ENCODE measurements at places on chromosomes 6 and 20.

GRCh38 chr6:115319823-115320222 is 740.9 kb downstream of the FRK start:
- DNase-seq: no peak

DNA sequence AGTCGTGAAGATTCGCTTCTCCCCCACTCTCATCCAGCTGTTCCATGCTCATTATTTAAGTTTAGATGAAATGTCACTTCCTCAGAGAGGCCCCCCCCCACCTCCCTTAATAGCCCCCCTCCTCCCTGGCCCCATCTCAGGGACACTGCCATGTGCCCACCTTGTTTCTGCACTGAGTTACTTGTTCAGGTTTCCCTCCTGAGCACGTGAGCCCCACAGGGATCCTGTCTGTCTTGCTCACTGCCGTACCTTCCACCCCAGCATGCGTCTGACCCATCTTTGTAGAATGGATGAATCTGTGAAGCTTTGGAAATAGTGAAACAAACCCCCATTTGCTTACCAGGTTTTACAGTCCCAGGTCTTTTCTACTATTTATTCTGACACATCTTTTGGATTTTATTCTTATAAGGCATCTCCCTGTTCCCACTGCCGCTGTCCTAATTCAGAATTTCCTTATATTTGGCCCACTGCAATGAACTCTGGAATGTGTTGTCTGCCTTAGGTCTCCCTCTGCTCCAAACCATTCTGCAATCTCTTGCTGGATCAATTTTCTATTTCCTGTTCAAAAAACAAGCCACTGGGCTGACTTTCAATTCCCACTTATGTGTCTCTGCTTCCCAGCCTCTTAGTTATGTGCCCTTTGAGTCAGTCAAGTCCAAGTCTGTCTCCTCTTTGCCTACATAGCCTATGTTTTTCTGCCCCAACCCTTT is 136.5 kb upstream of the ECI2 start:
- no peak for DNase-seq

DNA sequence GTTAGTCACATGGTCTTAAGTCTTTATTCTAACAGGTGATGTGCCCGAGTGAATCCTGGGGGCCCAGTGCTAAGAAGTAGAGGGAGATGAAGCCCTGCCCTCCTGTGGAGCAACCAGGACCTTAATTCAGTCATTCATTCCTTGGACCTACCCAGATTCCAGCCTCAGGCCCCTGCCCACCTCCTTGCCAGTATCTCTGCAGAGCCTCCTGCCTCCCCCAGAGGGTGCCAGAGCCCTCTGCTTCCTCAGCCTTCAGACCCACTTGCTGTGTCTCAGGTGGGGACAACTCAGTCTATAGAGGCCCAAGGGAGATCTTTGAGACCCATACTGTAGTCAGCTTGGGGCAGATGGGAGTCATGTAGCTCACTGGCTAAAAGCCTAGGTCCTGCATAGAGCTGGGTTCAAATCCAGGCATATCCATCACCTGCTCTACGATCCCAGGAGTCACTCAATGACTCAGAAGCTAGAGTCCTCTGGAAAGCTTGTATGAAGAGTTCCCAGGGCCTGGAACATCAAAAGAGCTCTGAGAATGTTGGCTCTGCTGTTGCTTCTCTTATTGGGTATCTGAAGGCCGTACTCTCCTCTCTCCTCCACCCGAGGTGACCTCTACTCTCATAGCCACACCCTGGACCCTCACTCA is 3.9 kb upstream of the SIGLEC1 start:
- peak; percentile 75 for DNase-seq

DNA sequence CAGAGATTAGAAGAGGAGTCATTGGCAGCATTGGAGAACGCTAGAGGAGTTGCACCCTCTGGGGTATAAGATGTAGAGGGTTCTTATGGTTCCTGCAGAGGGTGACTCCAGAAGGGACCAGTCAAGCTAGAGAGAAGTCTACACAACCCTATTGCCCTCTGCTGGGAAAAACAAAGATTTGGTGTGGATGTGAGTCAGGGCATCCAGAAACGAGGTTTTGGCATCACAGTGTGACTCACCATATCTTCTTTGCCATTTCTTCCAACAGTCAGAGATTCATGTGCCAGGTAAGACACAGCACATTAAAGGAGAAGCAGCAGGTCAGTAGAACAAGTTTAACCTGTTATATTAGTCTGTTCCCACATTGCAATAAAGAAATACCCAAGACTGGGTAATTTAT is 598.8 kb downstream of the MAFB start:
- no peak for DNase-seq

GRCh38 chr6:35609588-35609987 is 79.1 kb downstream of the FKBP5 start:
- DNase-seq: no peak

GRCh38 chr6:163661272-163661671 is 246.8 kb downstream of the QKI start:
- DNase-seq: no peak

- no peak for DNase-seq
These were observed 5.5 kb downstream of the CASP8AP2 start for GRCh38 chr6:89834884-89835792.

DNA sequence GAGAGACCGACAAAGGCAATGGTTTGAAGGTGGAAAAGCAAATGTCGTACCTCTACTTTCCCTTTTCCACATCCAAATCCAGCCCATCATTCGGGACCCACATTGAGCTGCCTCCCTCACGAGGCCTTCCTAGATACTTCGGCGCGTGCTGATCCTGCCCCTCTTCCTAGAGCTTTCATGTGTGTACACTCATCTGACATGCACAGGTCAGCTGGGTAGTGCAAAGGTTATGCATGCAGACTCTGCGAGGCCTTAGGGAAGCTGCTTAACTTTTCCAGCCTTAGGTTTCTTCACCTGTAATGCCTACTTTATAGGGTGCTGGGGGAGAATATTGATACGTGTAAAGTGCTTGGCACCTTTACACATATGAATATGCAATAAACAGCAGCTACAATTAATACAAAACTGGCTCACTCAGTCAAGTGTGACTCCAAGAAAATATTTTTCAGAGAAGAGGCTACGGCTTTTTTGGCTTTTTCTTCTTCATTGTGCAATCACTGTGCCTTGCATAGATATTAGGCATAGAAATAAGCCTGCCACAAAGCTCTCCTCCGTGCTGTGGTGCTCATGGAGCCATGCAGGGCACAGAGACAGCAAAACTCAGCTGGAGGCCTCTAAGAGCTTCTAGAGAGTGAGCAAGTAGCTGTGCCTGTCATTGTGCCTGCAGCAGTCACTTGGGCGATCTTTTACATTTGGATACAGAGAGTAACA is 3.6 kb upstream of the MANBAL start:
- DNase-seq: no peak

- no peak for DNase-seq
These were observed 284.1 kb upstream of the TAB2 start for GRCh38 chr6:149033454-149033853.

- DNase-seq: no peak
These were observed 121.3 kb upstream of the SALL4 start for GRCh38 chr20:51923633-51924032.

GRCh38 chr6:91486200-91486599 is 899.3 kb upstream of the MAP3K7 start:
- no peak for DNase-seq

- DNase-seq: no peak
These were observed 20.2 kb upstream of the MRPS18A start for GRCh38 chr6:43707767-43708166.

GRCh38 chr20:21661488-21662055 is 43.9 kb upstream of the PAX1 start:
- no peak for DNase-seq

- DNase-seq: no peak
These were observed 30.6 kb upstream of the PIM1 start for GRCh38 chr6:37139230-37139962.

DNA sequence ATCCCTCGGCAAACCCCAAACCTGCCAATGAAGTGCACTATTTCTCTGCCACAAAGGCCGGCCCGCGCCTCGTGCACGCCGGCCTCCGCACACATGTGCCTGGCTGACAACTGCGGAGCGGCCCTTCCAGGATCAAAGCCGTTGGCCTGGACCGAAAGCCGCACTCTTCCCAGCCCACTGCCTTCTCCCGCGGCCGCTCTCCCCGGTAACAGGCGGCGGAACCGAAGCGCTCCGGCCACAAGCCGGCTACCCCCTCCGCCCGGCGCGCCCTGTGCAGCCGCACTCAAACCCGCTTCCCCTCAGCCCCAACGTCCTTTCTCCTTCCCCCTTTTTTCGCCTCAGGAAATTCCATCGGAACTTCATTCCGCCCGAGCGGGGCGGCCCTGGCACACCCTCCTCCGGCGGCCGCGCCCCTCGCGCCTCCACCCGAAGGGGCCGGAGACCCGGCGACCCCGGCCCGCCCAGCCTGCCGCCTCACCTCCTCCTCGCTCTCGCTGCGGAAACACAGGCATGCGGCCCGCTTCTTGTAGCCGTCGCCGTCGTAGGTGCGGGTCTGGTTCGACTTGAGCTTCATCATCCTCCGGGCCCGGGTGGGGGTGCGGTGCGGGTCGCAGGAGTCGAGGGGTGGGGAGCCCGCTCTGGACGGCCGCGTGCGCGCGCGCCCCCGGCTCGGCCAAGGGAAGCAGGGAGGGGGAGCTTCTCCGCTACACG is 528 bp downstream of the NUDT3 start:
- DNase-seq: peak; percentile 86

GRCh38 chr6:73577676-73578075 is 56.8 kb upstream of the EEF1A1 start:
- DNase-seq: no peak

DNA sequence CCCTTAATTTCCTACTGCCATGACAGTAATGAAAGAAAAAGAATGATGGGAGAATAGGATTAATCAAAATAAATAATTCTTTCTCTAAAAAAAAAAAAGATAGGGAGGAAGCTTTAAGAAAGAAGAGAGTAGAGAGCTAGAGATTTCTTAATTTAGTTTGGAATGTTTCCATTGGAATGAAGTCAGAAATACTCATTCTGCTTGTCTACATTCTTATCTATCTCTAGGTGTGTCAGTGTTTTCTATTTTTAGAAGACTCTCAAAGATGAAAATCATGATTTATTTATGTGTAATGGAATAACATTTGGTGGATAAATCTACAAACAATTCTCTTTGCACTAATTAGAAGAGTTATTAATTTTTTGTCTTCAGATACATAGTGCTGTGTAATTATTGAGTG is 38.0 kb upstream of the HIVEP1 start:
- DNase-seq: no peak

- no peak for DNase-seq
These were observed 29.7 kb upstream of the RNF24 start for GRCh38 chr20:4045082-4045481.

- DNase-seq: no peak
These were observed 131.2 kb upstream of the THEMIS start for GRCh38 chr6:128032042-128032441.

GRCh38 chr6:43897571-43898302 is 127.7 kb downstream of the VEGFA start:
- no peak for DNase-seq

DNA sequence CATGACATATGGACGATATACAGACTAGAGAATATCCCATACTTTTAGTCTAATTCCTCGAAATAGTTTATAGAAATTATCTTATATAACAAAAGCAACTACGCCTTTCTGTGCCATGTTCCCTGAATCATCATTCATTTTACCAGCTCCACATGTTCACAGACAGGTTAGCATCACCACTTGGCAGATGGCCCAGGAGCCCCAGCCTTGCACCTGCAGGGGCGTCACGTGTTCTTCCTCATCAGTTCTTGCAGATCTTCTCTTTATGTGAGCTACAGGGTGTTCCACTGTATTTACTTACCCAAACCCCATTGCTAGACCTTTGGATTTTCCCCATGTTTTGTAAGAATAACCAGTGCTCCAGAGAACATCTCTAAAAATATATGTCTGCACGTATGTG is 12.6 kb upstream of the BNIP5 start:
- no peak for DNase-seq

GRCh38 chr20:33575282-33575681 is 85.4 kb downstream of the CBFA2T2 start:
- DNase-seq: no peak

DNA sequence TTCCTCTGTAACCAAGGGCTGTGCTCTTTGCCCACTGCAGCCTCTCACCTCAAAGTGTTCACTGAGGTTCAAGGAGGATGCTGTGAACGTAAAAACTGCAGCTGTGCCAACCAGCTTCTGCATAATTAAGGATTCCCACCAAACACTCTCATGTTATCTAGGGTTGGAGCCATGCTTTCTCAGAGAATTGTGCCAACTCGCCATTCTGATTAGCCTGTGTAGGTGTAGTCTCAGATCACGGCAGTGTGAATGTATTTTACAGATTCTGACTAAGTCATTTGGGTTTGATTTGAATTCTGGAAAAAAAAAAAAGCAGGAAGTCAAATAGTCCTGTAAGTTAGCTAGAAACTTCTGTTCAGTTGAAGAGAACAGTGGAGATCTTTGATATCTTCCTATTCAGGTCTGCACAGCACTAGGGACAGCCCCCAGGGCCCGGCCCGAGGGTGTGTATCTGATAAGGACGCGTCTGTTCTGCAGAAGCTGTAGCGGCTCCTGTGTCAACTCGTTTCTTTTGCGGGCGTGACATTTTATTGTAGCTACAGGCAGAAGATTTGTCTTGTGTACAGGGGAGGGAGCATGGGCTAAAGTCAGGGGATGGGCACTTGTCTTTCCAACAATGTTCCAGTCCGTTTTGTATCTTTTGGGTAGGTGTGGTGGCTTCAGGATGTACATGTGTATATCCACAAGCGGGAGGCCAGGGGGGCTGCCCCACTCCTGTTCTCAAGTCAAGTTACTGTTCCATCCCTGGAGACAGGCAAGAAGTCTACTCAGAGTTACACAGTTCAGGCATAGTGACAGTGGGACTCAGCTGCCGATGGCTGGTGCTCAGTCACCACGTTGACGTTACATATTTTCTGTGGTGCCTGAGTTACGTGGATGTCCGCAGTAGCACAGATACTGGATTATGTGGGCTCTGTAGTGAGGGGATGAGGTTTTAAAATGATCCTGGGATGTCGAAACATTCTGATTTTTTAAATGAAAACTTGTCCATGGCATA is 12.4 kb downstream of the IRF4 start:
- DNase-seq: no peak

DNA sequence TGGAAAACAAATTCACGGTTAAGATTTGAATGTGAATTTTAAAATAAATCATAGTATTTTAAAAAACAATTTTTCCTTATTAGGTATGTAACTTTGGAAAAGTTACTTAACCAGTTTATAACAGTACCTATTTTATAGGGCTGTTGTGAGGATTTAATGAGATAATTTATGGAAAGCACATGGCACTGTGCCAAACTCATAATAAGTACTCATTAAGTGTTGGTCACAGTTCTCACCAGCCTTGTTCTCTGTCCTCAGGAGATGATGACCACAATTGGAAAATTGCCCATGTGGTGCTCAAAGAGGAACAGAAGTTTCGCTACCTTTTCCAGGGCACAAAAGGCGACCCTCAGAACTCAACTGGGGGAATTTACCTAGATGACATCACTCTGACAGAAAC is 39.6 kb downstream of the MEP1A start:
- DNase-seq: no peak

- no peak for DNase-seq
These were observed 16.7 kb downstream of the NCOA5 start for GRCh38 chr20:46073024-46073423.

- no peak for DNase-seq
These were observed 5.9 kb upstream of the HMGA1 start for GRCh38 chr6:34230653-34231371.

All from eye (tissue), 1 donor.